ENCODE measurements at places on chromosomes 4 and X.

DNA sequence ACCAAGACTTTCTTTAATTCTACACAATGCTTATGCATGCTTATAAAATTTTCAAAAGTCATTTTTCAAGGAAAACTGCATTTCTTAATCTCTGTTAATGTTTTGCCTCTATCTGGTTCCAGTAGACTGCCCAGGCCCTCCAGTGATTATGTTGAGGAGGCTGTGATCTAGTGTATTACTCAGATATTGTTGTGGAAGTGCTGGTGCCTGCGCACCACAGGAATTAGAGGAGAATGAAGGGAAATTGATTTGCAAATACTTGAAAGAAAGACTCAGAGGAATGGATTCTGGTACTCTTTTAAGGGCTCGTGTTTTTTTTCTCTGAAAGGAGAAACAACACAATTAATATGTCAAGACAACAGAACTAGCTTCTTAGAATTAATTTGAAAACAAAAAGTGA is 1015.1 kb downstream of the RPA4 start:
- DNase-seq = no peak

DNA sequence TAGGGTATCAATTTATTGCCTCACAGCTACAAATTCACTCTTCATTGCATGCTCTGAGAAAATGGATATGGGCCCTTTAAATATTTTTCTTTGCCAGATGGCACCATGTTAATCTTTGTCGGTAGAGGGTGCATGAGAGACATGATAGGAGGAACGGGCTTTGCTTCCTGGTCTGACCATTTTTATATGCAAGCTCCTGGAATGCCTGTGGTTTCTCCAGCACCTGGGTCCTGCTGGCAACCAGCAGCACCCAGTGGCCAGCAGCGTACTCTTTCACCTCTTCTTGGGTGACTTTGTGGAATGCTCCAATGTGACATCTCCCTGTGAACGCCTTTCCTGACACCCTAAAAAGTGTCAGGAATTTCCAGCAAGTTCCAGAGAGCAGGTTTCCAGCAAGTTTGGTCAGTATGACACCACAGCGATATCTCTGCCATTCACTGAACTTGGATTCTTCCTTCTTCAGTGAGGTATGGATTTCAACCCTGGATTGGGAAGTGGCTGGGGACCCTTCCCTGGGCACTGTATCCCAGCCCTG is 140.3 kb upstream of the PGRMC2 start:
- no peak for DNase-seq

- no peak for DNase-seq
Observed at GRCh38 chr4:2781911-2782310, 11.0 kb upstream of the SH3BP2 start.

GRCh38 chr4:11700751-11701226 is 272.1 kb upstream of the HS3ST1 start:
- DNase-seq = no peak

DNA sequence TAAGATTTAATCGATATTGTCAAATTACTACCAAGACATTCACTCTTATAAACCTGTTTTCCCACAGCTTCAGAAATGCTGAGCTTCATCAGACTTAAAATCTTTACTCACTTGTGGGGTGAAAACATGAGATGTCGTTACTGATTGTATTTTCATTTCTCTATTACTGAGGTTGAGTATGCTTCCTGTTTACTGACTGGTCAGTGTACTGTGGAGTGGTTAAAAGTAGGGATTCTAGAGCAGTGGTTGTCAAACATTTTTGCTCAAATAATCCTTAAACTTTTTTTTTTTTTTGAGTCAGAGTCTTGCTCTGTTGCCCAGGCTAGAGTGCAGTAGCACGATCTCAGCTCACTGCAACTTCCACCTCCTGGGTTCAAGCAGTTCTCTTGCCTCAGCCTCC is 50.3 kb downstream of the NSUN7 start:
- DNase-seq = no peak

GRCh38 chrX:40142417-40142816 is 44.7 kb upstream of the BCOR start:
- DNase-seq = no peak

All from activated CD4-positive, alpha-beta T cell treated with anti-CD3 and anti-CD28 coated beads, Interleukin-2, Interleukin-4, amounts not matched to agents 100 ng/mL and 50 ng/mL, durations not matched to agents 16 hours and 8 hours (primary cell).